ENCODE measurements at places on chromosomes 6 and 20.

DNA sequence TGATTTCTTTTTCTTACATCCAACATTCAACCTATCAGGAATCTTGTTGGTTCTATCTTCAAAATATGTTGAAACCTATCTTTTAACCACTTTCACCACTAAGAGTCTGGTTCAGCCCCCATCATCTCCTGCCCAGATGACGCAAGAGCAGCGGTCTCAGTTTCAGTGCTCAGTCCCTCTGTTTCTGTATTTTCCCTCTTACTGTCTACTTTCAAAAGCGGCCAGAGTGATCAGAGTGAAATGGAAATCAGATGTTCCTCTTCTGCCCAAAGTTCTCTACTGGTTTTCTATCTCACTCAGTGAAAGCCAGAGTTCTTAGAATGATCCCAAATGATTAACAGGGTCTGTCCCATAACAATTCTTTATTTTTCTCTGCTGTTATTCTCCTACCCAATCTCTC, 147.9 kb upstream of the PDE7B start:
- no peak for DNase-seq

DNA sequence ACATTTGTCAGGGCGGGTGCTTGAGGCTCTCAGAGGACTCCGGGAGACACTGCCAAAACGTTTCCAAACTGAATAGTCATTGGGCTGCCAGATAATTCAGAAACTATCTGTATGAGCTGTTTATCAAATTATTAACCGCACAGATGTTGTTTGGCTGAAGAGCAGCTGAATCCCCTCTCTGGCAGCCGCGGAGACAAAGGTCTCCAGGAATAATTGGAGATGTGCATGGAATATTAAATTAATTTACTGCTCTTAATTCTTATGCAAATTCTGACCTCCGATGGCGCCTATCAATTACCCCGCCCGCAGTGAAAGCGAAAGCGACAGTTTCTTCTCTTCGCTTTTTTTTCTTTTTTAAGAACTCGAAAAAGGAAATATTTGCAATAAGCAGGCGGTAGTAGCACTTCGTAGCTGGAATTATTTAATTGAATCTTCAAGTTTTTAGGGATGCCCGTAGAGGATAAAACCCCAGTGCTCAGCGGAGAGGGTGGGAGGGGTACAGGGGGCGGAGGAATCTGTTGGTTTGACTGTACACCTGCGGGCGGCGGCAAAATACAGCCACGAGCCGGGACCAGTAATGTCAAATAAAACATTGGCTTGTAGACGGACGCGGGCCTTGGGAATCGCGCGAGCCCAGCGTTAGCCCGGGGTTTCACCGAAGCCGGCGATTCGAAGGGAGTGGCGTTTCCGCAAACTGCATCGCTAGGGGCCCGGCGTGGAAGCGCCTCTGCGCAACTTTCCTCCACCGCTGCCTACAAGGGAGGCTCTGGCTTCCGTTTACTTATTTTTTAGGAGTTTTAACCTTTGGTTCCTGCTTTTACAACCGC, 6.2 kb downstream of the LINC00237 start:
- DNase-seq = no peak

- no peak for DNase-seq
These were observed 231.0 kb upstream of the PRND start for GRCh38 chr20:4490606-4491280.

- no peak for DNase-seq
These were observed 354.3 kb upstream of the CNR1 start for GRCh38 chr6:88520445-88520844.

DNA sequence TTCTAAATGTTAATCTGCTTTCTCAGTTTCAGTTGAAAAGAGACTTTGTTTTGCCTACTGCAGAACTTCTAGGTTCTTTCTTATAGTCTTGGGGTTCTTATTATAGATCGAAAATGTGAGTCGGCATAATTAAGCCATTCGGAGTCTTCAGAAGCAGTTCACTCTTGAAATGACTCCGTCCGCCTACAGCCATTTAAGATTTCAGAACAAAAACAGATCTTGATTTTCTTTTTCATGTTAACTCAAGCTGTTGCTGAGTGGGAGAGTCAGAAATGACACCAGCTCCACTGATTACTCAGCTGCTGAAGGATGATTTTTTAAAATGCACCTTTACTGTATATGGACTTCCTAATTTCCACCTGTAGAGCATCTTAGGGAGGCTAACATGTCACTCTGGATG, 15.9 kb downstream of the PRDM1 start:
- DNase-seq = no peak

DNA sequence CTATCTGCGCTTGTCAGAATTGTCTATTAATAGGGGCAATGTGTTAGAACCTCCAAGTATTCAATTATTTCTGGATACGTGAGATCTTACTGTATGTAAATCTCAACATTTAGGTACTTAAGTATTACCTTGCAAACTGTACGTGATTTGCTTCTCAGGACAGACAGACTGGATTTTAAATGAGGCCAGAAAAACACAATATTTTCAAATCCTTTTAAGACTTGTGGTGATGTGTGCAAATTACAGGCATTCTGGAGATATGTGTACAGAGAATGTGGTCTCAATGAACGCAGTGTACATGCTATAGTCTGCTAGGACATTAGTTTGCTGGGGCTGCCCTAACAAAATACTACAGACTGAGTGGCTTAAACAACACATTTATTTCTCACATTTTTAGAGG, 16.9 kb downstream of the CCR6 start:
- DNase-seq = no peak

- no peak for DNase-seq
These were observed 115.3 kb downstream of the SYNDIG1 start for GRCh38 chr20:24584538-24585356.

GRCh38 chr6:89251170-89251569, 34.0 kb upstream of the GABRR1 start:
- no peak for DNase-seq

DNA sequence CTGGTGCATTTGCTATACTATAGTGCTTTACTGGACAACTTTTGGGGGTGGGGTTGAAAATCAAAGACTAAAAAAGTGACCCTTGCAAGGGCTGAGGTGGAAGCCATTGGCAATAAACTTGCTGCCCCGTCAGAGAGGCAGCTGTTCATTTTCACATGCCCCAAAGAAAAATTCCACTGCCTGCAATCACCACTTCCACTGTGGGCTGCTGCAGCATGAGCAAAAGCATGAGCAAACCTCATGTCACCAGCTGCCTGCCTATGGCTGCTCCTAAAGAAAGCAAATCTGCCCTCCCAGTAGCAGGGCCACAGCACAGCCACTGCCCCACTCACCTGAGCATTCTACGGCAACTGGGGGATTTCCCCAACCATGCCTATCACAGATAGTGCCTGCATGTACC, 290.0 kb downstream of the PAX1 start:
- DNase-seq = no peak

- DNase-seq = no peak
These were observed 167.0 kb downstream of the PREX1 start for GRCh38 chr20:48660788-48661187.

GRCh38 chr6:121897337-121897760, 461.9 kb downstream of the GJA1 start:
- no peak for DNase-seq

- DNase-seq = no peak
These were observed 15.0 kb upstream of the ETV7 start for GRCh38 chr6:36402481-36402880.

DNA sequence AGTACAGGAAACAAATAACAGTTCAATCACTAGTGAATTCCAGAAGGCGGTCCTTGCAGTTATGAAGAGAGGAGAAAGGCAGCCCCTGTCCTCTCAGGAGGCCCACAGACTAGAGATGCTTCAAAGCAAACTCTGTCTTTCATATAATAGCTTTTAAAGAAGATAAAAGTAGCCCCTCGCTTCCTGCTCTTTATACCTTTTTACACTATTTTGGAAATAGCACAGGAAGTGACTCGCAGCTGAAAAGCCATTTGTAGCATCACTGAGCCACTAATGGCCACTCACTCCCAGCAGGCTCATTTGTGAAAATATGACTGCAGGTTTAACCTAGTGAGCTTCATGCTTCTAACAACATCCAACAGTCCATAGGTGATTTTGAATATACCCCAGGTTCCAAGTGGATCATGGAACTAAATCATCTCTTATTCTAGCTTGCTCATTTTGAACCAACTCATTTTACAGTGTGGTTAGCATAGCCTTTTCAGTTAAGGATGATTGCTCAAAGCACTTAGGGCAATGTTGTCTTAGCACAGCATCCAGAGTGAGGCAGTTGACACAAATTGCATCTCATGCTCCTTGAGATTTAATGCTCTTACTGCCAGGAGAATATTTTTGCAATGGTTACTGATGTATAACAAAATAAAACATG, 136.0 kb upstream of the NRSN1 start:
- DNase-seq = no peak

- no peak for DNase-seq
These were observed 202.3 kb downstream of the DLL1 start for GRCh38 chr6:170088582-170088955.

DNA sequence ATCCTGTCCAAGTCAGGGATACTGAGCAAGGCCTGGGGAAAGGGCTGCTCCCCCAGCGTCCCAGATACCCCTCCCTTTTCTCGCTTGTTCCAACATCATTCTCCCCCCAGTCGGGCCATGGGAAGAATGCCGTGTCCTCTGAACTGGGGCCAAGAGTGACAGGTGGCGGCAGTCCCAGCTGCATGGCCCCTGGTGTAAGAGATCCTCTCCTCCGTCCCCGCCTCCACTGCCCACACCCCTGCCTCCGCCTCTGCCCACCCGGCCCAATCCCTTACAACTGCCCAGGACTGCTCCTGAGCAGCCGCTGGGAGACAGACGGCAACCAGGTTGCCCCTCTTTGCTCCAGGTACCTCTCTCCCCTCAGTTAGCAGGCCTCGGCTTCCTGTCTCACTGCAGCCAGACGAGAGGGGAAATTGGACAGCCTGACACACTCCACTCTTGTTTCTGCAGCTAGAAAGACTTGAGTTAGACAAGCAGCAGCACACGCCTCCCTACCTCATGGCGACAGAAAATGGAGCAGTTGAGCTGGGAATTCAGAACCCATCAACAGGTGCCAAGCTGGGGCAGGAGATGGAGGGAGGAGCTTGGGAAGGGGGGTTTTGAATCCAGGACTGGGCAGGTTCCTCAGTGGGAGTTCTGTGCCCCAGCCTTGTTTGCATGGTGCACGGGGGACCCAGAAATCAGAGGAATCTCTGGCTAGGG, at the start of gene MYLK2:
Gene MYLK2, plus strand, starts transcription at position 274 of the 702 bp plus-strand sequence. Its CDS starts 225 bp downstream, at position 499.
- DNase-seq = no peak

DNA sequence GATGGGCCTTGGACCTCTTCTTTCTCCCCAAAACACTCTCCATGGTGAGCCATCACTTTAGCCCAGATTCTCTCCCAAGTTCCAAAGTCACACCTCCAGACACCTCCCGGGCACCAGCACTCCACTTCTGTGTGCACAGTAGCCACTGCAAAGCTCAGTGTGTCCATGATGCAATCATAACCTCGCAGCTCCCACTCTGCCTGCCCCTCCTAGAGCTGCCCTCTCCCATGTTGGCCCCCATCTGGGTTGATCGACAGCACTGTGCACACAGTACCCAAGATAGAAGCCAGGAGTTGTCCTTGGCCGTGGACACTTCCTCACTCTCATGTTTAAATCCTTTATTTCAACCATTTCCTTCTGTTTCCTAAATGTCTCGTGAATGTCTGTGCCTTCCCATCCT, 293.3 kb downstream of the PACRG start:
- DNase-seq = no peak

DNA sequence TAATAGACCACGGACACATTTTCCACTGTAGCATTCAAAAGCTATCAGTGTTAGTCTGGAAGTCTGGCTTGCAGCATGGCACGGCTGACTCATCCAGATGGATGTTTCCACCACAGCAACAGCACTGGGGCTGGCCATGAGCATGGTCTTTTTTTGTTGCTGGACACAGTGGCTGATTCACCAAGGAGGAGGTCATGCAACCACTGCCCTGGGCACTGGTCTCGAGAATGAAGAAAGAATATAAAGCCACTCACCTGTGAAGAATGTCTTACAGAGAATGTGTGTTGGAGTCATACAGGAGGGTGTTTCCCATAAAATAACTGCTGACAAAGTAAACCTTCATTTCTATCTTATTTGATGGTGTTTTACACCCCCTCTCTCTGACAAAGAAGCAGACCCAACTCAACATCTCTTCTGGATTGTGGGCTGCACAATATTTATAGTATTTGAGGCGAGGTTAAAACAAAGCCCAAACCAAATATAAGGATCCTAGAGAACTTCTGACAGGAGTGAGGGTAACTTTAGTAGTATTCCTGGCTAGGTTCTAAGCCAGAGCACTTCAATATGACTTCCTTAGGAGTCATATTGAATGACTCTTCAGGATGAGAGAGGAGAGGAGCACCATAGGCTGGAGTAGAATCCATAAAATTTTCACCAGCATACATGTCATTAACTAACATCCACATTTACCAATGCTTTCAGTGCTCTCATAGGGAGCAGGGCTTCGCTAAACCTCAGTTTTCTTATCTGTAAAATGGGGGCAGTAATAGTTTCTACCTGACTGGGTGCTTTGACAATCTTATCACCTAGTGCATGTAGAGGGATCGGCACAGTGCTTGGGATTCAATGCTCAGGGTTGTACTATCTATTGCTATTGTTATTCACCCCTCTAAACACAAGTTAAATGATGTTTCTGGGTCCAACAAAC, 121.4 kb downstream of the KIF13A start:
- DNase-seq = no peak

- DNase-seq = peak; percentile 41
These were observed at the start of gene MYO6 for GRCh38 chr6:75748743-75749538. Gene MYO6, plus strand, starts transcription at chr6:75749239. Its CDS starts 68,309 bp downstream, at chr6:75817548.

- no peak for DNase-seq
These were observed 6.2 kb downstream of the ULBP2 start for GRCh38 chr6:149948011-149948410.

GRCh38 chr20:40472905-40473304, 216.1 kb downstream of the MAFB start:
- no peak for DNase-seq

DNA sequence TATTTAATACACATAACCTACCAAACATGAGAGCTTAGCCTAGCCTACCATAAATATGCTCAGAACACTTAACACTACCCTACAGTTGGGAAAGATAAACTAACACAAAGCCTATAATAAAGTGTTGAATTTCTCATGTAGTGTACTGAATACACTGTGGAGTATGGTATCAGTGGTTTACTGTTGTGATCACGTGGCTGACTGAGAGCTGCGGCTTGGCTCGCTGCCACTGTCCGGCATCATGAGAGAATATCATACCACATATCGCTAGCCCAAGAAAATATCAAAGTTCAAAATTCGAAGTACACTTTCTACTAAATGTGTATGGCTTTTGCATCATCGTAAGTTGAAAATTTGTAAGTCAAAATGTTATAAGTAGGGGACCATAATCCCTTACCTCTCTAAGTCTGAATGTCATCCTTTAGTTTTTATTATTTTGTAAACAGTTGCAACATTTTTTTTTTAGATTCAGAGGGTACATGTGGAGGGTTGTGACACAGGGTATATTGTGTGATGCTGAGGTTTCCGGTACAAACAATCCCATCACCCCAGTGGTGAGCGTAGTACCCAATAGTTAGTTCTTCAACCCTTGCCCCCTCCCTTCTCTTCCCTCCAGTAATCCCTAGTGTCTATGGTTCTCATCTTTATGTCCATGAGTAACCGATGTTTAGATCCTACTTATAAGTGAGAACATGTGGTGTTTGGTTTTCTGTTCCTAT, 14.6 kb upstream of the TAAR1 start:
- DNase-seq = peak; percentile 41

- no peak for DNase-seq
These were observed 861 bp downstream of the PPP1R14C start for GRCh38 chr6:150143516-150144293.

GRCh38 chr6:26029857-26030653, 57.2 kb upstream of the HFE start:
- no peak for DNase-seq

GRCh38 chr20:57922706-57923105, 212.9 kb upstream of the PMEPA1 start:
- no peak for DNase-seq
